ENCODE measurements at places on chromosomes 5 and 9.

DNA sequence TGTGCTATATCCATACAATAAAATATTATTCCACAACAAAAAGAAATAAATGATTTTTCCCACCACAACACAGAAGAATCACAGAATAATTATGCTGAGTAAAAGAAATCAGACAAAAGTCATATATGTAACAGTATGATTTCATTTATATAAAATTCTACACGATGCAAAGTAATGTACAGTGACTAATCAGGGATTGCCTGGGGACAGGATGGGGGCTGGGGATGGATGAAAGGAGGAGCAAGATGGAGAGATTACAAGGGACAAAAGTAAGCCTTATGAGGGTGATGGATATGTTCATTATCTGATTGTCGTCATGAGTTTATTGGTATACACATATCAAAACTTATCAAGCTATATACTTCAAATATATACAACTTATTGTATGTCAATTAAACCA, 154.0 kb downstream of the FBN2 start:
- no peak for DNase-seq

GRCh38 chr5:75616371-75616881, 5.2 kb downstream of the ANKDD1B start:
- DNase-seq: no peak

DNA sequence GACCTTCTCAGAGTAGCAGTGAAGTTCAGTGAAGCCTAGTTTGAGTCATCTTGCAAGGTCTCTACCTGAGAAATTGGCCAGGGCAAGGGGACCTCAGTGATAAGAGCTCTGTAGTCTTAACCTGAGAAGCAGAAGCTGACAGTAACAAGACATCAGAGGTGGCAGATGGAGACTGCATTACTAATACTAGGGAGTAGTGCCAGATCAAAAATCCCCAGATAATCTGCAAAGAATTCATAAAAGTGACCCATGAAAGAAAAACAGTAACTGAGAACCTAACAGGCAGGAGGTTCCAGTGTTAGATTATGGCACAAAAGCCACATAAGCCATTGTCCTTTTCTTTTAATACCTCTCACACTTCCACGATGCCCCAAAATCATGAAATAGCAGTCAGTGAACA, 175.5 kb downstream of the MUSK start:
- DNase-seq: no peak

DNA sequence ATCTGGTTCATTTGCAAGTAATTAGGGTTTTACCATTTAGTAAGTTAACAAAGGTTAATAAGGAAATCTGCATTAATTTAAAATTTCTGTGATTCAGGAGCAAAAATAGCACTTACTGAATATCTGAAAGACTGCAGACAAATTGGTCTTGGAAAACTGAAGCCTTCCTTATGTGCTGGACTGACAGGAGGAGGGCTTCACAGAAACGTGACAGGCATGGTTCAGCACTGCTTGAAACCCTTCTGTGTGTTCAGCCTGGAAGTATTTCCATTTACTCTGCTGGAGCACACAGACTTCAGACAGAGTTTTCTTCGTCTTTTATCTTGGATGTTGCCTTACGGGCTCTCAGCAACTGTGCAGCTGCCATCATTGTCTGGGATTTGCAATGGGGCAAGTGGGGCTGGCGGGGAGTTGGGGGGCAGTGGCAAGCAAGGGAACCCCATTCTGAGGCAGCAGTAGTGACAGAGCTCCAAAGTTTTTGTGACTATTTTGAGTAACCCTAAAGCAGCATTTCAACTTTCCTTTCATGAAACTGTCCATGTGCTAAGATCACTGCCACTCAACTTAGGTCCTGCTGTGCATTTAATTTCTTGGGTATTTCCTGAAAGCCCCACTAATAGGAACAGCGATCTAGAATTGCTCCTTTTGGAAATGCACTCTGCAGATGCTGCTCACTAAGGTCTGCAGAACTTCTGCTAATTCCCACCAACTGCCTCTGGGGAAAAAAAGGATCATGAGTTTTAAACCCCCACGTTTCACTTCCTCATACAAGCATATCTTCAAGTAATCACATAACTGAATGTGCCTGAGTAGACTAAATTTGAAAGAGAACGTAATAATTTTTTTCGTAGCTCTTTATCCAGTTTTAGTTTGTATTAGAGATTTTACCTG, 56.6 kb downstream of the KCNN2 start:
- no peak for DNase-seq

- no peak for DNase-seq
Observed at GRCh38 chr5:176570044-176570443, 20.9 kb downstream of the CDHR2 start.

DNA sequence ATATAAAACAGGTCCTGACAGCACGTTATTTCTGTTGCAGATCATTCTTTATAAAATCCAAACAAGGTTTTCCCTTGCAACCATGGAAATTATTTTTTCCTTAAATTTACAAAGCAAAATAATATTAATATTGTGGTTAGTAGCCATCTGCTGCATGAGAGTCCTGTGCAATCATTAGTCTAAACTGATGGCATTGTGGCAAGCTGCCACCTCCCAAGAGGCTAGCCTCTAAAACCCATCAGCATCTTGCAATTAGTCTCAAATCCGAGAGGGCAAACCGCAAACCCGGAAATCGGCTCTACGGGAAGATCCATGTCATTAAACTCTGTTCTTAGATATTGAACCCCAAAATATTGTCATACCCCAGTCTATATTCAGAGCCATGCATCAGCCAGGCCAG, 11.3 kb upstream of the CDH6 start:
- DNase-seq: no peak

DNA sequence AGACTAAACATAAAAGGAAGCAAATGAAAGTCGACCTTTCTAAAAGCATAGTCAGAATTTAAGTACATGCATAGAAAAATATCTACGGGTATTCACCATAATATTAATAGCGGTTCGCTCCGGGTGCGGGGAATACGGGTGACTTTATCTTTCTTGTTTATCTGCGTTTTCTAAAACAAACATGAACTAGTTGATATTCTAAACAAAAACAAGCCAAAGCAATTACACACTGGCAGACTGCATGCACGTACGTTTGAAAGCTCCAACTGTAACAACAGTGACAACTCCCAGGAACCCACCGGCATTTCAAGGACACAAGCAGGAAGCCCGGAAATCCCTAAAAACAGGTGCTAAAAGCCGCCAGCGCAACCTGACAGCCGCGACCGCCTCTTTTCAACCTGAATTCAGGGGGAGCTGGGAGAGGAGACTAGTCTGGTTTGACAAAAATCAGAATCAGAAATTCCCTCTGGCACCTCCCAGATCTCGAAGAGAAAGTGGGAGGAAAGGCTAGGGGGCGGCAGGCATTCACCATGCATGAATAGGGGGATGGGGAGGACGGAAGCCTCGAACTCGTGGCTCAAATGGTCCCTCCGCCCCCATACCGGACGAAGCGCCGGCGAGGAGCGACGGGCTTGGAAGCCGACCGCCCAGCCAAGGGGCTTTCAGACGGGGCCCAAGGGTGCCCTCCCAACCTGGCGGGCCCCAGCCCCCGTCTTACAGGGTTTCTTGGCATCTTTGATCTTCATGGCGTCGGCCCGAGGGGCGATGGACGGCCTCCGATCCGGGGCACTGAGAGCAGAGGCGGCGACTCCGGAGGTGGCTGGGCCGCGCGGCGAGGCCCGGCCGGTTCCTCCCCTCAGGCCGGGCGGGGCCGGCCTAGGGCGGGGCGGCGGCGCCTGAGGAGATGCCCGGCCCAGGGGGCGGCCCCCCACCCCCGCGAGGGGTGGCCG, at the start of gene PANK3:
Gene PANK3 (minus strand): TSS at position 831 of the 950 bp plus-strand sequence. CDS start 85 bp downstream, at position 746.
- DNase-seq: no peak

DNA sequence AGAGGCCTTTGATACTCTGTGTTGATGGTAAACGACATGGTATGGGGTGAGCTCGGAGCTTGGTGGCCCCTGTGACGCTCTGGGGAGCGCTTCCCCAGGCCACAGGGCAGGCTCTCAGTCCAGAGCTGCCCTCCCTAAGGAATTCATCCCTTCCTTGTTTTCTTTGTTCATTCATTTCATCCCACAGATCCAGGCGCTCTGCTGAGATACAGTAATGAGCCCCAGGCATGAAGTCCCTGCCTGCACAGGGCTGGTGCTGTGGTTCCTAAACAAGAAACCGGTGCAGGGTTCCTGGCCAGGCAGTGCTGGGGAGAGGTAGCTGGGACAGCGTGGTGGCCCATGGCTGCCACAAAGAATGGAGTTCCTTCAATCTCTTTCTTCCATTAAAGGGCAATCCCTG, 14.4 kb downstream of the NEK6 start:
- DNase-seq: no peak

All from Daoy (cell line).